Fibroblast of villous mesenchyme (primary cell): ENCODE measurements at places on chromosomes 4 and X. TPM values are rescaled to one million over a fixed set of nuclear protein-coding genes. Genes with fewer than 3 reads are reported as not detected.

GRCh38 chr4:166121897-166122296 is 248.9 kb downstream of the TLL1 start:
- no peak for DNase-seq

DNA sequence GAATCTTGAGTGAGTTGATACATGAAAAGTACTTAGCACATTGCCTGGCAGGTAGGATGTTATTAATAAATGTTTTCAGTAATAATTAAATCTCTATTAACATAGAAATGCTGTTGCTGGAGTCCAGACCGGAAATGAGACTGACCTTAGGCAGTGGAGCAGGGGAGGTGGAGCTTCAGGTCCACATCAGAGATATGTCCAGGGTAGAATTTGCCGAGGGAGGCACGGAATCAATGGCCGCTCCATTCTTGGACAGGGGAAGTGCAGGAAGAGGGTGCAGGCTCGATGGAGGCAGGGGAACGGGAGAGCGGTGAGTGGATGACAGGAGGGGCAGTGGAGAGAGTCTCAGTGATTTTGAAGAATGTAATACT is 107.3 kb downstream of the GATB start:
- no peak for DNase-seq

DNA sequence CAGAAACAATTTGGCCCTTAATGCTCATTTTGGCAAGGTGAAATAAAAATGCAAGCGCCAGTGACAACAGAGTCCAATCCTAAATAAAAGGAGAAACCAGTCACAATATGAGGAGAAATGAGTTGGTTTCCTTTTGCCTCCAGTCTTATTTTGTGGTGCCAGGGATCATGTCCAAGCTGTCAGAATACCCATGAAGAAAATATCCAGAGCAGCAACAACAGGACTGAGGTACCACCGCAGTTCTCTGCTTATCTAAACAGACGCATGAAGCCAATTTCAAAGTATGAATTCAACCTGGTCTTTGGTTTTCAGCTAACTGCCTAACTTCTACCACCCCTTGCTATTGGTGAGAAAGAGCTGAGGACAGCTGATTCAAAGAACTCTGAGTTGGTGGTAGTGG is 199.9 kb upstream of the MAGEB2 start:
- no peak for DNase-seq

The NUDT10 gene
- total RNA-seq: 0.32 and 1.3 TPM in 2 replicates

The CBR4 gene
- total RNA-seq: 14.8 and 23.3 TPM in 2 replicates
